ENCODE measurements at places on chromosomes 1 and 21. TPM values are rescaled to one million over a fixed set of nuclear protein-coding genes. Genes with fewer than 3 reads are reported as not detected.
A peak's percentile ranks its signal among the peaks of the same experiment; 100 is the strongest.

GRCh38 chr1:29812408-29813135 lies 576.2 kb downstream of the PTPRU start:
- DNase-seq, result peak; percentile 41

GRCh38 chr21:43785134-43785533 lies 4.2 kb upstream of the RRP1 start:
- DNase-seq, result no peak

DNA sequence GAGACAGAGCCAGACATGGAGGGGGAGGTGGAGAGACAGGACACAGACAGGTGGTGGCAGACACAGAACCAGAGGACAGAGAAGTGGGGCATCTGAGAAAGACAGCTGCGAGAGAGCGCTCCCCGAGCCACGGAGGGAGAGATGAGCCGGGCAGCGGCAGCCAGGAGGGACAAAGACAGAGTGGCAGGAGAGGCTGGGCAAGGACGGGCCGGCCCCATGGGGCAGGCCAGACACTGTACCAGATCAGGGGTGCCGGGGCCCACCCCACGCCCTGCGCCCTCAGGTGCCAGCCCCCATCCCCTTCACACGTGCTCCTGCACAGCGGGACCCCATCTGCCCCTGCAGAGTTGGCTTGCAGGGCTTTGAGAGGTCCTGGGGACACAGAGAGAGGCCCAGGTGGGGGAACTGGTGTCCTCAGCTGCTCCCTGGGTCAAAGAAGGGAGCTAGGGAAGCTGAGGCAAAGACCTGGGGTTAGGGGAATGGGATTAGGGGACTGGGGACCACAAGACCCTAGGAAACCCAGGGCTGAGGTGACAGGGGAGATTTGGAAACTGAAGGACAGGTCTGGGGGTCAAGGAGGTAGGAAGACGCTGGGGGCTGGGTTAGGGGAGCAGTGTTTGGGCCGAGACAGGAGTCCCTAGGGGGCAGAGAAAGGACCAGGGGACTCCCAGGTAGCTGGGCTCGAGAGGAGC lies 643 bp downstream of the FNDC5 start:
- DNase-seq, result peak; percentile 44

DNA sequence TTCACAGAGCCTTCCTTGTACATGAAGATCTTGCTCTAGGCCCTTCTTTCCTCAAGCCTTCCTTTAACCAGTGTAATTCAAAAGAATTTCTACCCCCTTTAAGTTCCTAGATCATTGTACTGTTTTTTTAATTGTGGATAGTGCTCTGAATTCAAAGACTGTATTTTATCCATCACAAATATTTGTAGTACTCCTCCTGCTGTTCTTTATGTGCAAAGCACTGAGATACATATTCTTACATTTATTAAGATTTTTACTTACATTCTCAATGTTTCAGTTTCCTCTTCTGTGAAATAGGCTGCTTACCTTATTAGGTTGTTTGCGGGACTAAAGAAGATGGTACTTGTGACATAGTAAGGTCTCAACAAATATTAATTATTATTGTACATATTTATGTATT lies 168.8 kb upstream of the PDE4B start:
- DNase-seq, result no peak

DNA sequence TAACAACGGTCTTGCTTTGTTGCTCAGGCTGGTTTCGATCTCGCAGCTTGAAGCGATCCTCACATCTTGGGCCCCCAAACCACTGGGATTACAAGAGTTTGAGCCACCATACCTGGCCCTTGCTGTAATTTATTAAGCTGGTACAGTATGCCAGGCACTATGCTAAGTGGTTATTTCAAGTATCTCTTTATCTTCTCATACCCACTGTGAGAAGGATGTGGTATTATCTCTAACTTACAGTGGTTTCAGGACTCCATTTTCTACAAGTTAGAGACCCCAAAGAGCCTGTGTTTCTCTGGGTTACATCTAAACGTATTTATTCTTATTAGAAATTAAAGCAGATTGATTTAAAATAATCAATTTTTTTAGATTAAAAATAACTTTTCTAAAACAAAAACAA lies 8.1 kb upstream of the ST3GAL3 start:
- DNase-seq, result no peak

DNA sequence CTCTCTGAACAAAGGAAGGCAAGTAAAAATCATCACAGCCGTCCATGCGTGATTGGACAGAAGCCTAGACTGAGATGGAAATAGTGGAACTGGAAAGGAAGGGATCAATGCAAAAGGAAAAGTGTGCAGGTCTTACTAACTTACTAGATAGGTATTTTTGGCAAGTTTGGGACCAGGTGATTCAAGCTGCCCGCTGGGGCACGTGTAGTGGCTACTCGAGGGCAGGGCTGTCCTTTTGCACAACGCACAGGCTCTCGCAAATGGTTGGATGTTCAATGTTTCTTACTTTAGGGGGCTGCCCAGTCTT lies 566 bp upstream of the ALG6 start:
- DNase-seq, result no peak

GRCh38 chr1:19066248-19066873 lies 109.9 kb upstream of the IFFO2 start:
- no peak for DNase-seq

DNA sequence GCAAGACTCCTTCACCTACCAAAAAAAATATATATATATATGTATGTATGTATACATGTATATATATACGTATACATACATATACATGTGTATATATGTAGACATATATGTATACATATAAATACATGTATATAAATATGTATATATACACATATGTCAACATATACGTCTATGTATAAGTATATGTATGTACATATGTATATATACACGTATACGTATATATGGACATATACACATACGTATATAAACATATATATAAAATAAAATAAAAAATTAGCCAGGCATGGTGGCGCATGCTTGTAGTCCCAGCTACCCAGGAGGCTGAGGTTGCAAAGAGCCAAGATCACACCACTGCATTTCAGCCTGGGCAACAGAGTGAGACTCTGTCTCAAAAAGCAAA lies 31.6 kb downstream of the BRWD1 start:
- no peak for DNase-seq

DNA sequence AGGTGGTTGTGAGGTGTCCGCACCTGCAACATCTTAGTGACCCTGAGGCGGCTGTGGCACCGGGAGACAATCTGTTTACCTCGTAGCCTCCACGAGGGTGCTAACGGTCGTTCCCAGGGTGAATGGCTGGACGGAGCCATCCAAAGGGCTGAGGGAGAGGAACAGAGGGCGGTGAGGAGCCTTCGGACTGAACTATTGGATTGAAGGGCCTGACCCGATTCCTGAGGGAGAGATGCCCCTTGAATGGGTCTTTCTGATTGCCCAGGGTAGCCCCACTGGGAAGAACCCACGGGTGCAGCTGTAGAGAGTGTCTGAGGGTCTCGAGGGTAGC lies 2.3 kb downstream of the NR5A2 start:
- no peak for DNase-seq

DNA sequence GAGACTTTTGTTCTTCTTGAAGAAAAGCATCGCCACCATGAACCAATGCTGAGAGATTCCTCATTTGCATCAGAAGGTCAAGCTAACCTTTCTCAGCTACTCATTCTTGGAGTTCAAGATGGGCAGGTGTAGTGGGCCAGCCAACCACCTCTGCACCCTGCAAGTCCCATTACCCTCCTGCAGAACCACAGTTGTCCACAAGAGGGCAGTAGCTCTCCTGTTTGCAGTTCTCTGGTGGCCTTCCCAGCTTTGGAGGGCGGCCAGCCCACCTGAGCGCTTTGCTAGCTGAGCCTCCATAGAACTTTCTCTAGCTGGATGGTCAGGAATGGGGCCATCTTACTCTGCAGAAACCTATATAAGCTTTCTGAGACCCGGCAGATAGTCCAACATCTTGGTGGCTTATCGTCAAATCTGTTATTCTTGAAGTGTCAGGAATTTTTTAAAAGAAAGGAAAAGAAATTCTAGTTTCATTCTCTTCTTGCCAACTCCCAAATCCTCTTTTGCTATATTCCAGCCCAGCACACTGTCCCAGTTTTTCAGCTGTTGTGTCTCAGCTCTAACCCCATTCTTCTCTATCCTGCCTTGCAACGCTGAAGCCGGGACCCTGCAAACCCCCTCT lies 11.0 kb upstream of the LMX1A start:
- peak; percentile 83 for DNase-seq

DNA sequence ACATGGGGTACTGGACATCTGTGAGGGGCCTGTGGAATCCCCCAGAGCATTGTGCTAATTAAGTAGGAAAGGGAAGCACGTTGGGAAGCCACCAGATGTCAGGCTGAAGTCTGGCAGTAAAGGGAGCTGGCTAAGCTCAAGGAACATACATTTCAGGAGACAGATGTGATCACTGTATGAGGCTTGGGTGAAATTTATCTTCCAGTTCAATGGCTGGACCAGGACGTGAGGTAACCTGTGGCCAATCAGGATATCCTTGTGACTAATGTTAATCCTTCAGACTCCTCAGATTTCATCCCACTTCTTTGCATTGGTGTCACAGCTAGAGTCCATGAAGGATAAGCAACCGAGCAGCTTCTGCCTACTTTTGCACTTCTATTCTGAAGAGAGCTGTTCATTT lies 110.2 kb upstream of the APP start:
- no peak for DNase-seq

DNA sequence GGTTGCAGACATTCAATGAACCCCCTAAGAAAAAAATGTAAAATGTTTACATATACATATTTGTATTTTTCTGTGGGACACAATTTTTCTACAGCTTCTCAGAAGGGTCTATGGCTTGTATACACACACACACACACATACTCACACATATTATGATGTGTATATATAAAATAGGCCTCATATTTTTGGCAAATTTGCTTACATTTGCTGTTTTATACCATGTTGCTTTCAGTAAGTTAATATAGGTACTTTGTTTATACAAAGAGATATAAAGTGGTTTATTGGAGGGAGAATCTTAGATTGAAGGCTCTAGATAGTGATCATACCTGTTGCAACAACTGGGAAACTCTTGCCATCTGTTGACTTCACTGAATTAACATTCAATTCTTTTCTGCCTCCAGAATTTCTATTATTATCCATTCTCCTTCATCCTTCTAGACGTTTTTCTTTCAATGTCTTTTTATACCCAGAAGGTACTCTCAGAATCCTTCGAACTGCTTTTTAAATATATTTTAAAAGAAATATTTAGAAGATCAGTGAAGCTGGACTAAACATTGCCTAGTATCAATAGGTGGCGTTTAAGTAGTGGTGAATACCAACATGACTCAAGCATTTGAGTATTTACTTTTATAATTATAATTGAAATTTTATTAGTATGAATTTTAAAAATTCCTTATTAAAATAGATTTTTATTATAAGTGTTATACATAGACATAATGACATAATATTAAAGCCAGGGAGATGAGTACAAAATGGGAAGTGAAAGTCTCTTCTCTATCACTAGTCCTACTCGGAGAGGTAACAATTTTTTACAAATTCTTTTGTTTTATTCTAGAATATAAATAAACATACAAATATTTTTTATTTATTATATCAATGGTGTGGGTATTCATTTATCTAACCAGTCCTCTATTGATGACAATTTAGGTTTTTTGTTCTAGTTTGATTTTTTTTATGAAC lies 10.2 kb downstream of the CD55 start:
- no peak for DNase-seq

- no peak for DNase-seq
Observed at GRCh38 chr1:240801442-240801841, 189.5 kb upstream of the GREM2 start.

DNA sequence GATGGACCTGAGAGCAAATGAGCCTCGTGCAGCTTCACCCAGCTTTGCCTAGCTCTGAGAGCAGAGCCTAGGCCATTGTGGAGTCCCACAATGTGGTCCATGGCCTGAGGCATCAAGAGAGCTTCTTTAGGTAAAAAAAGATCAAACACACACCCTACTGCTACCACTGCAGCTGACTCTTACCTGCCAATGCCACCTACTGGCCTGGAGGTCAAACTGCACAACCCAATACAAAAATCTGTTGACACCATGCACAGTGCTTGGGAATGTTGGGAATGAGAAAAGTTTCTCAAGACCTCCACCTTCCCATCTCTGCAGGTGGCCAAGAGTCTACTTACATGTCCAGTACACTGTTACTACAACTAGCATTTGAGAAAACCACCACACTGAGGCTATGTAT lies 60.6 kb downstream of the UCHL5 start:
- no peak for DNase-seq

DNA sequence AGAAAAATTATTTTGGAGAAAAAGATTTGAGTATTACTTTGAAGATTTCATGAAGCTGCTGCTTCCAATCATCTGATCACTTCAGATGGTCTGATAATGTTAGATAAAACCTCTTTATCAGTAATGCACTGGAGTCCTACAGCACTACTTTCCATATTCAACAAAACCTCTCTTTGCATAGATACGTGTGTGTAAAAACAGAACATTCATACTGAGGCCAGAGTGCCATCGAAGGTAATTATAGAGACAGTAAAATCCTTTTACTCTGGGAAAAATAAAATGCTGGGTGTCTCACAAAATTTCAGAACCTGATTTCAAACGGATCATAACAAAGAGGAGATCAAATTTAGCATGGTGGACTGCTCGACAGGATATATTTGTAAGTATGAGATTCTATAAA lies at the start of gene RGS13:
Gene RGS13 (plus strand): TSS at position 209 of the 400 bp plus-strand sequence. CDS start 8,188 bp downstream, outside the sequence.
- DNase-seq, result no peak

- peak; percentile 62 for DNase-seq
Observed at GRCh38 chr21:45545691-45546531, 3.7 kb upstream of the SLC19A1 start.

DNA sequence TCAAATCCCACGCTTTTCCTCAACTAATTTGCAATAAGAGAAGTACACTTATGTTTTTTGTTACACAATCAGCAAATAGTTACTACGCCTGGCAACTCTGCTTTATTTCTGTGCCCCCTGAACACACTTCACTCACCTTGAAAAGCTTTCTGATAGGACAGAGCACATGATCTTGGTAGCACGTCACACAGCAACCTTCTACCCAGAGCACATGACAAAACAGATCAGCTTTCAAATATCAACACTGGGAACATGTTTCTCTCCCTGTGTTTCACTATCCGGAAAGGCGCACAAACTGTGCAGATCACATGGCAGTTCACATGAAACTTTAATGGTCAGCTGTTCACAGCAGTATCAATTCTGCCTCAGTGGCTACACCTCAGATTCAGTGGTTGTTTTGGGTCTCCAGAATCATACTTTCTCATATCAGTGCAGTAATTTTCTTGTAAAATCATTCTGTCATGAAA lies 2.2 kb downstream of the SLC19A2 start:
- DNase-seq, result no peak

Gene GALNT2
- total RNA-seq, result 29.3 TPM

Gene B3GALT2
- 30.3 TPM for total RNA-seq

Gene PTPRC
- total RNA-seq, result 11.4 TPM

Gene FMO4
- total RNA-seq, result 5.3 TPM

Gene CTXND2
- total RNA-seq, result not detected

Gene MCOLN2
- total RNA-seq, result 0.13 TPM

Gene NECTIN4
- total RNA-seq, result not detected

All from cardiac septum (tissue), 1 donor.